Left lobe of liver (tissue), 2 donors: ENCODE measurements at places on chromosomes 1 and 21.

DNA sequence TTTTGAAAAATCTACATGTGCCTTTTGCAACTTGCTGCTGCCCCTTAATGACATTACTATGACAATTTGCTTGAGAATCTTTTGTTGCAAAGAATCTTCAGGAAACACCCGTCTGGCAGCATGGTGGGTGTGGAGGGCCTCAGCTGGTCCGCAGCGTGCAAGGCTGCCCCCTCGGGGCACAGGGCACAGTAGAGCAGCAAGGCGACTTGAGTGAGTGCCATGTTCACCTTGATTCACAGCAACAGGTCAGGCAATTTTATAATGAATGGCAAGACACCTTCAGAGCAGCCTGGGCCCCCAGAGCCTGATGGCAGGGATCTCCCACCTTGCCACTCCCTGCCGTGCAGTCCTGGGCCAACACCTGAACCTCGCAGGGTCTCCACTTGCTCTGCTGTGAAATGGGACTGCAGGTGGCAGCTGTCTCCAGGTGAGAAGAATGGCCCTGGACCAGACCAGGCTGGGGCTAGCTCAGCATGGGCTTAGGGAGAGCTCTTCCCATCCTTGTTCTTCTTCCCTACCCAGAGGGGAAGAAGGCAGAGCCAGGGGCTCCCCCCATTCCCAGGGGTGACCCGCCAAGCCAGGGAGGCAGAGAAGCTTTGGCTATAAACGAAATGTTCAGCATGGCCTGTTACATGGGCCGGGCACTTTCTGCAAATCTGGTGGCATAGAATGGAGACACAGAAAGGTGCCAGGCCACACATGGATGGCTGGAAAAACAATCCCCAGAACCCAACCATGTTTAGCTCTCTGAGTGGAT, 34.5 kb upstream of the ACTRT2 start:
- no peak for DNase-seq

GRCh38 chr1:189977184-189977583, 500.5 kb downstream of the BRINP3 start:
- DNase-seq, result no peak

DNA sequence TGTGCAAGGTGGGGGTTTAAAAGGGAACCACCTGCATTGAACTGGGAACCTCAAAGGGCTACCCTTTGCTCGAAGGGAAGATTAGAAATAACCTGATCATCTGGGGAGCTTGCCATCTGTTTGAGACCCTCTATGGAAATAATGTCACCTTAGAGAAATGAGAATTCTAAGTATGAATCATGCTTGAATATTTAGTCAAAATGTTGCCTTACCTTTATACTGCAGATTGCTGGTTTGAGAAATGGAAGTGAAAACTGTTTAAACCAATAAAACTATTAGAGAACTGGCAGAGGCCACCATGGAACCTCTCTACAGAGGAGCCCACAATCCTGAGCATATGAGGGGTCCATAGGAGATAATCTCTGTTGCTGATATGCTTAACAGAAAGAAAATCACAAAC, 131.2 kb upstream of the FAM78B start:
- DNase-seq, result no peak

- no peak for DNase-seq
Measured at GRCh38 chr1:65266476-65266875, 42.9 kb upstream of the DNAJC6 start.

GRCh38 chr1:23793018-23793781, 2.3 kb downstream of the LYPLA2 start:
- peak; percentile 80 for DNase-seq

GRCh38 chr1:62781841-62782543, 1.9 kb upstream of the ATG4C start:
- DNase-seq, result no peak

GRCh38 chr1:90835661-90836344, 118.7 kb upstream of the BARHL2 start:
- DNase-seq, result no peak

DNA sequence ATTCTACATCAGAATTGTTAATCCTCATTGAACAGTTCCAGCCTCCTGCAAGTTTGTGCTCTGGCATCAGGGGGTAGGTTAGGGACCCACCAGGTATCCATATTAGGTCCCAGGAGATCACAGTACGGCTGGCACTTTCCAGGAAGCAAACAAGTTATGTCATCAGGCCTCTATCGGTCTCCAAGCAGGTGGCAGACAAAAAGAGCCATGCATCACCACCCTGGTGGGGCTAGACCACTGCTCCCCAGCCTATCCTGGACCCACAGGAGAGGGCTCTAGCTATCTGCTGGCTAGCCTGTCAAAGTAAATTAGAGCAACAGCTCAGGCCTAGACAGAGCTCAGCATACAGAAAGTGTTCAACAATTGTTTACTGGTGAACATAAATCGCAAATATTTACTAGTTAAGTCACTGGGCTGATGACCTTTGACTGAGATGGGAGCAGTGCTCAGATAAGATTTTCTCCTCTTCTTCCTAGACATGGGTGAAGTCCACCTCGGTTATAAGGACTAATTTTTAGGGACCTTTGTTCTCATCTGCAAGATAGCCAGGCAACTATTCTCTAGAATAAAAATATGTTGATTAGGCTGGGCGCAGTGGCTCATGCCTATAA, 6.4 kb downstream of the NUAK2 start:
- no peak for DNase-seq

GRCh38 chr1:167762061-167762746, 40.4 kb downstream of the MPZL1 start:
- DNase-seq, result no peak

GRCh38 chr1:145995148-145995881, 1.1 kb downstream of the TXNIP start:
- no peak for DNase-seq

GRCh38 chr1:155062702-155063411, 683 bp upstream of the EFNA4 start:
- DNase-seq, result no peak

- no peak for DNase-seq
Measured at GRCh38 chr1:197859024-197859423, 43.4 kb upstream of the C1orf53 start.

- no peak for DNase-seq
Measured at GRCh38 chr1:37905727-37906126, 41.1 kb downstream of the INPP5B start.

DNA sequence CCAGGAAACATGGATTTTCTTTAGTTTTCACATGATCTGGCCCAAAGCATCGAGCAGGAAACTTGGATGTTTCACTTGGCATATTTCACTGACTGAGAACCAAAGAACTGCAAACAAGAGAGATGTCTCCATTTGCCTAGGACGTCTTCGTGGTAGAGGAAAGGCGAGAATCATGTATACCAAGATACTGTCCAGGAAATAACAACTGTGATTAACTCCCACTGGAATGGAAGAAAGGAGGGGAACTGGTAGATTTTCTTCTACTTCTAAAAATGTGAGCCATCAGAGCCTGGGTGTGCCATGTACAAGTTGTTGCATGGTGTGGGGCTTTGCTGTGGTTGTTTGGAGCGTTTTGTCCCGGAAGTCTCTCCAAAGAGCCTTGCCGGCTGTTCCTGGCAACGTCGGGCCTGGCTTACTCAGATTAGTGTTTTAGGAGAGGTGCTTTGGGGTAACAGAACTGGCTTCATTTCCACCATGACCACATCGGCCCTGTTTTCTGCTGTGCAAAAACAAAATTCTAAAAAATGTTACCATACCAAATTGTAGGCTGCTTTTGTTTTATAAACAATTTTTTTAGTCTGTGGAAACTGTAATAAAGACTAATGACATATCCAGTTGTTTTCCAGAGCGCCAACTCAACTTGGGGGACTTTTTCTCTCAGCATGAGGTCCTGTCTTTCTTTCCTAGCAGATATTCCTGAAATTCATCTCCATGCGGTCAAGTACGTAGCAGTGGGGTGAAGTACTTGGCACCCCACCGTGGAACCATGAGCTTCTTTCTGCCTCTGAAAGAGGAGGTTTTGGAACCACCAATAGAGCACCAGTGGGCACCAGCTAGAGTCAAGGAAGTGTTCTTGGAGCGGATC, 118.3 kb downstream of the TM2D1 start:
- no peak for DNase-seq

- no peak for DNase-seq
Measured at GRCh38 chr1:213452501-213452900, 401.5 kb downstream of the RPS6KC1 start.

DNA sequence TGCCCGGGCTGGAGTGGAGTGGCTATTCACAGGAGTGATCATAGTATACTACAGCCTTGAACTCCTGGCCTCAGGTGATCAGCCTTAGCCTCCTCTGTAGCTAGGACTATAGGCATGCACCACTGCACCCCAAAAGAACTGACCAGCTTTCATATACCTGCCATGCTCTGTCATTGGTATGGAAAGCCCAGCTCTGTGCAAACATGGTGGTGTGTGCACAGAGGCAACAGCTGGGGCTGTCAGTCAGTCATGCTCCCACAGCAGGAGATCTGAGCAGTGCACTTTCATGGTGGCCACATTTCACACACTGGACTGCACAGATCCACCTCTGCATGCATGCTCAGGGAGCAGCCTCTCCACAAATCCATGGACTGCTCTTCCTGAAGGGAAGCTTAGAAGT, 8.8 kb upstream of the JAK1 start:
- no peak for DNase-seq

DNA sequence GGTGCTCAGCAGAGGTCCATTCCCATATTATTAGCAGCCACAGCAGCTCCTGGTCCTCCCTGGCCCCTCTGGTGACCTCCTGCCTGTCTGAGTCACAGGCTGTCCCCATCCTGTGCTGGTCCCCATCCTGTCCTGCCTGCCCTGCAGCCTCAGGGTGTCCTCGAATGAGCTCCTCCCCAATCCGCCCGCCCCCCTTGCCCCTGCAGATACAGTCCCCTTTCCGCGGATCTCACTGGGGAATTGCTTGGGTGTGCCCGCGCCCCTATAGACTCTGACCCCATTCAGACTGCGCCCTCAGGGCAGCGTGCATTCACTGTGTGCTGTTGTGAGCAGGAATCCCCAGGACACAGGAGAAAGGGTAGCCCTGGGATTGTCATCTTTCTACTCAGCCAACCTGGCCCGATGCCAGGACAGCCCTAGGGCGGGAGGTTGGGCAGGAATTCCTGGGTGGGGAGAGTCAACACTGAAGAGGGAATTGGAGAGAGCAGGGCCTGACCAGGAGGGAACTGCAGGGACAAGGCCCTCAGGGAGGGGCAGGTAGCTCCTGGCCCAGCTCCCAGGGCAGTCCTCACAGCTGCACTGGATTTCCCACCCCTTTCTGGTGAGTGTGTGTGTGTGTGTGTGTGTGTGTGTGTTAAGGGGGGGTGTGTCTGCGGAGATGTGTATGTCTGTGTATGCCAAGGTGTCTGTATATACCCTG, 1.1 kb upstream of the GUCA2A start:
- peak; percentile 67 for DNase-seq

DNA sequence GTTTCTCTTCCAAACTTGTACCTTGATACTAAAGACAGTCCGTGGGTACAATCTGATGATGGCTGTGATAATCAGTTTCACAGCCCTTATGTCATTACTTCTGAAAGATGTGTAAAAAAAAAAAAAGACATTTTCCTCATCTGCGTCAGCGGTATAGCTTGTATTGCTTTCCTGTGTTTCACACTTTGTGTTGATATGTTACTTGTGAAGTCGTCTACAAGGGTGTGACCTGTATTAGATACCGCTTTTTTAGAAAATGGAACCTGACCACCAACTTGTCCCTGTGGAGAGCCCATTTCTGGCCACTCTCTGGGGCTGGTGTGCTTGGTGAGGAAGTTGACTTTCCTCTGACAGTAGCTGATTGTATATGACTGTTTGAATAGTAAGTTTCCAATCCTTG, 50.5 kb downstream of the PEX14 start:
- no peak for DNase-seq

GRCh38 chr1:167621780-167622313, 8.2 kb upstream of the RCSD1 start:
- no peak for DNase-seq

DNA sequence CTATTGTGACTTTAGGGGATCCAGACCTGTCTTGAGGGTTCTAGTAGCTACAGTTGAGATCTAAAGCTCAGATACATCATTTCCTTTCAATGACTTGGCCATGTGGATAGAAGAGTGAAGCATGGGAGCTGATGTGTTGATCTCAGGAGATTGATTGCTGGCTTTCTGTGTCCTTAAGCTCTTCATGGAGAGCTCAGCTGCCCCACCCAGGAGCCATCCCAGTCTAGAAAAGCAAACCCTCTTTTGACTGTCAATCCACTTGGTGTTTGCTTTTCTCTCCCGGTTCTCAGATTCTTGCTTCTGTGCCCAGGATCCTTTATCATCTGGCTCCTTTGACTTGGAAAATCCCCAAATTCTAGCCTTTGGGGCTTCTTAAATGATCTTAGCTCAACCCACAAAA, 87.2 kb downstream of the ATP1A1 start:
- no peak for DNase-seq

- DNase-seq, result no peak
Measured at GRCh38 chr1:91876781-91877573, 9.0 kb downstream of the TGFBR3 start.

DNA sequence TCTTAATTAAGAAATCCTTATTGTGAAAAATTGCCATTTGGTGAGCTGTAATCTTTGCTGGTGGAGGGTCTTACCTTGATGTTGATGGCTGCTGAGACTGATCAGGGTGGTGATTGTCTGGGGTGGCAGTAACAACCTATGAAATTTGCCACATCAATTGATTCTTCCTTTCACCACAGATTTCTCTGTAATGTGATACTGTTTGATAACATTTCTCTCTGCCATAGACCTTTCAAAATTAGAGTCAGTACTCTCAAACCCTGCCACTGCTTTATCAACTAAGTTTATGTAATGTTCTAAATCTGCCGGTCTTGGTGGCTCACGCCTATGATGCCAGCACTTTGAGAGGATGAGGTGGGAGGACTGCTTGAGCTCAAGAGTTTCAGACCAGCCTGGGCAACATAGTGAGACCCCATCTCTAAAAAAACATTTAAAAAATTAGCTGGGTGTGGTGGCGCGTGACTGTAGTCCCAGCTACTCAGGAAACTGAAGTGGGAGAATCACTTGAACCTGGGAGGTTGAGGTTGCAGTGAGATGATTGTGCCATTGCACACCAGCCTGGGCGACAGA, 5.0 kb downstream of the KPNA6 start:
- DNase-seq, result no peak
